Muscle of leg (tissue), 16 donors: ENCODE measurements at places on chromosomes 5 and 9. TPM values are rescaled to one million over a fixed set of nuclear protein-coding genes. Genes with fewer than 3 reads are reported as not detected.

Gene CCNI2
- polyA plus RNA-seq, result 1.1 TPM

Gene PCDHB12
- polyA plus RNA-seq, result 3.5 TPM

Gene ASTN2
- 6.8 TPM for polyA plus RNA-seq

Gene STKLD1
- polyA plus RNA-seq, result 1.9 TPM

Gene ECSCR
- polyA plus RNA-seq, result 31.0 TPM

Gene TAF11L9
- polyA plus RNA-seq, result not detected

Gene SLC35D2
- 24.8 TPM for polyA plus RNA-seq

Gene TMEM171
- polyA plus RNA-seq, result 0.80 TPM

Gene SLC27A6
- 0.64 TPM for polyA plus RNA-seq

Gene DNAI1
- polyA plus RNA-seq, result 0.25 TPM

- peaks cover 15% of the 10 kb centered on the region for H3K4me1 ChIP-seq
- H3K4me3 ChIP-seq, result no peak overlapping the region
- no peak overlapping the region for H3K27ac ChIP-seq
- peaks cover 32% of the 10 kb centered on the region for H3K27me3 ChIP-seq
- DNase-seq, result no peak
- H3K36me3 ChIP-seq, result no peaks in the 10 kb centered on the region
Observed at GRCh38 chr5:346229-346935, 24.9 kb downstream of the AHRR start.

GRCh38 chr9:90943341-90943740, 141.7 kb downstream of the SYK start:
- no peak for DNase-seq
- H3K27ac ChIP-seq, result no peak overlapping the region
- H3K27me3 ChIP-seq, result peaks cover 4% of the 10 kb centered on the region
- no peak overlapping the region for H3K4me3 ChIP-seq
- no peaks in the 10 kb centered on the region for H3K4me1 ChIP-seq

DNA sequence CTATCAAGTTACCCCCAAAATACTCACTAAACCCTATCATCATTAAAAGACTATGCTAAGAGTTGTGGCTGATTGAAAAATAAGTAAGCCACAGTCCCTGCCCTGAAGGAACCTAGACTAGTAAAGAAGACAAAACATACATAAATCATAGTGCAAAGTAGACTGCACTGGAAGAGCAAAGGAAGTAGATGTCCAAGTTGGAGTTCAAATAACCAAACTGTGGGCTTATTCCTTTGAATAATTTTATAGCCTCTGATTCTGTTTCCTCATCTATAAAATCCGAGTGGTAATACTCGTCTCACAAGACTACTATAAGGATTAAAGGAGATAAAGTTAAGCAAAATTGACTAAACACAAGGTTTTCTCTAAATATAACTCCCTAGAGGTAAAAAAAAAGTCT, 140.4 kb downstream of the TLE1 start:
- no peaks in the 10 kb centered on the region for H3K36me3 ChIP-seq
- no peak for DNase-seq
- no peaks in the 10 kb centered on the region for H3K27me3 ChIP-seq
- no peak overlapping the region for H3K27ac ChIP-seq
- H3K4me3 ChIP-seq, result no peak overlapping the region

- H3K27me3 ChIP-seq, result no peaks in the 10 kb centered on the region
- peak; percentile 55 for DNase-seq
- peaks cover 31% of the 10 kb centered on the region for H3K4me1 ChIP-seq
- no peak overlapping the region for H3K4me3 ChIP-seq
- H3K36me3 ChIP-seq, result peaks cover 18% of the 10 kb centered on the region
Observed at GRCh38 chr5:149298842-149299404, 27.3 kb downstream of the AFAP1L1 start.

DNA sequence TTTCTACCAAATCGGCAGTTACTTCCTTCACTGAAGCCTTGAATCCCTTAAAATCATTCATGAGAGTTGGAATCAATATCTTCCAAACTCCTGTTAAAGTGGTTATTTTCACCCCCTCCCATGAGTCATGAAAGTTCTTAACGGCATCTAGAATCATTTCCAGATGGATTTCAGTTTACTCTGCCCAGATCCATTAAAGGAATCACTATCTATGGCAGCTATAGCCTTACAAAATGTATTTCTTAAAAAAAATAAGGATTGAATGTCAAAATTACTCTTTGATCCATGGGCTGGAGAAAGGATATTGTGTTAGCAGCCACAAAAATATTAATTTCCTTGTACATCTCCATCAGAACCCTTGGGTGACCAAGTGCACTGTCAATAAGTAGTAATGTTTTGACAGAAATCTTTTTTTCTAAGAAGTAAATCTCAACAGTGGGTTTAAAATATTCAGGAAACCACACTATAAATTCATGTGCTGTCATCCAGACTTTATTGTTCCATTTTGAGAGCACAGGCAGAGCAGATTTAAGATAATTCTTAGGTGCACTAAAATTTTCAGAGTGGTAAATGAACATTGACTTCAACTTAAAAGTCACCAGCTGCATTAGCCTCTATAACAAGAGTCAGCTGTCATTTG, 767.7 kb downstream of the DTWD2 start:
- H3K36me3 ChIP-seq, result no peaks in the 10 kb centered on the region
- no peaks in the 10 kb centered on the region for H3K27me3 ChIP-seq
- H3K4me1 ChIP-seq, result no peaks in the 10 kb centered on the region

DNA sequence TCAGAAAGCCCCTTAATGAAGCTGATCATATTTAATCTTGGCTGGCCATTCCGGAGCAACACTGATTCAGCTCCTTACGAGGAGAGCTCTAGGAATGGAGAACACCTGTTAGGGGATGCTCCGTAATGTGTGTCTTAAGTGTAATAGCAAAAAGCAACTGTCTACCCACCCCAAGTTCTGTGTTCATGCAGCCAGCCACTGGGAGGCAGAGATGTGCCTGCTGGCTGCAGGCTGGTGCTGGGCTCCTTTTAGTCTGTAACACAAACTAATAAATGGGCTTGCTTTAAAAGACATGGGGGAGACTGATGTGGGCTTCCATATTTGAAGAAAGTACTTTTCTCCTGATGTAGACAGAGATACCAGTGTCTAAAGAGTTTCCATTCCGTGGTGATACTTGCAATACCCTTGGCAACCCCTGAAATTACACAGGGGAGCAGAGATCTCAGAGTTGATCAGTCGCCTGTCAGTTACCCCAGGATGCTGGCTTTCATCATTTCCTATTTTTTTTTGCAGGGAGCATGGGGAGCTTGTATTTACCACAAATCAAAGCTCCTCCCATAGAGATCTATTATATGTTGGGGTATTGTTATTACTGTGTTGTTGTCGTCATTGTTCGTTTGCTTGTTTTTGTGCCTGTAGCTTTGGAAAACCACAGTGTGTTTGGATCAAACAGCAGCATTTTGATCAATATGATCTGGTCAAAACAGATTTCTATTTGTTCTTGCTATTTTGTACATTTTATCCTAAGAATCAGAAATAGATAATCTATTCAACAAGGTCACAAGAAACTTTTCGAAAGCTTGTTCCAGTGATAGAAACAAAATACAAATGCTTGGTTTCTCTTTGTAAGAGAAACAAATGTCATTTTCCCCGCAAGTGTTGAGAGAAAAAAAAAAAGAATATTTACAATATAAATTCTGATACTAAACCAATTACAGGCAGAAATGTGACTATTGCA, 65.8 kb downstream of the MTX3 start:
- H3K36me3 ChIP-seq, result no peaks in the 10 kb centered on the region
- no peaks in the 10 kb centered on the region for H3K4me1 ChIP-seq
- peaks cover 2% of the 10 kb centered on the region for H3K27me3 ChIP-seq
- H3K27ac ChIP-seq, result no peak overlapping the region
- H3K4me3 ChIP-seq, result no peak overlapping the region

DNA sequence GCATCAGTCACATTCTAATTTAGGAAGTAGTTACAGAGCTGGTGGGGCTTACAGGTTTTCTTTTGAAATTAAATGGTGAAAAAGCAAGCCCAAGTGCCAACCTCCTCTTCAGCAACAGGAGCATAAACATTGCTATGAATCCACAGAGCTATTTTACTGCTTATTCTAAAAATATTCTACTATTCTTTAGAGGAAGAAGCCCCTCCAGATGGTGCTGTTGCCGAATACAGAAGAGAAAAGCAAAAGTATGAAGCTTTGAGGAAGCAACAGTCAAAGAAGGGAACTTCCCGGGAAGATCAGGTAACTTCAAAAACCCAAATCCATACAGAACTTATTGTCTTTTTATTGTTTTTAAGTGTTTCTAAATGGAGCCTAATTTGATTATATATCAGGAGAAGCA, 202.8 kb downstream of the CWC27 start:
- peaks cover 6% of the 10 kb centered on the region for H3K36me3 ChIP-seq
- no peaks in the 10 kb centered on the region for H3K4me1 ChIP-seq
- no peak overlapping the region for H3K27ac ChIP-seq
- peak; percentile 29 for DNase-seq
- H3K27me3 ChIP-seq, result no peaks in the 10 kb centered on the region

- peaks cover 81% of the 10 kb centered on the region for H3K4me1 ChIP-seq
- peaks cover 4% of the 10 kb centered on the region for H3K27me3 ChIP-seq
- peak; percentile 98 for DNase-seq
- peak overlapping the region; percentile 97 for H3K27ac ChIP-seq
- H3K36me3 ChIP-seq, result peaks cover 30% of the 10 kb centered on the region
Observed at GRCh38 chr5:177496727-177497291, 595 bp downstream of the PDLIM7 start.

DNA sequence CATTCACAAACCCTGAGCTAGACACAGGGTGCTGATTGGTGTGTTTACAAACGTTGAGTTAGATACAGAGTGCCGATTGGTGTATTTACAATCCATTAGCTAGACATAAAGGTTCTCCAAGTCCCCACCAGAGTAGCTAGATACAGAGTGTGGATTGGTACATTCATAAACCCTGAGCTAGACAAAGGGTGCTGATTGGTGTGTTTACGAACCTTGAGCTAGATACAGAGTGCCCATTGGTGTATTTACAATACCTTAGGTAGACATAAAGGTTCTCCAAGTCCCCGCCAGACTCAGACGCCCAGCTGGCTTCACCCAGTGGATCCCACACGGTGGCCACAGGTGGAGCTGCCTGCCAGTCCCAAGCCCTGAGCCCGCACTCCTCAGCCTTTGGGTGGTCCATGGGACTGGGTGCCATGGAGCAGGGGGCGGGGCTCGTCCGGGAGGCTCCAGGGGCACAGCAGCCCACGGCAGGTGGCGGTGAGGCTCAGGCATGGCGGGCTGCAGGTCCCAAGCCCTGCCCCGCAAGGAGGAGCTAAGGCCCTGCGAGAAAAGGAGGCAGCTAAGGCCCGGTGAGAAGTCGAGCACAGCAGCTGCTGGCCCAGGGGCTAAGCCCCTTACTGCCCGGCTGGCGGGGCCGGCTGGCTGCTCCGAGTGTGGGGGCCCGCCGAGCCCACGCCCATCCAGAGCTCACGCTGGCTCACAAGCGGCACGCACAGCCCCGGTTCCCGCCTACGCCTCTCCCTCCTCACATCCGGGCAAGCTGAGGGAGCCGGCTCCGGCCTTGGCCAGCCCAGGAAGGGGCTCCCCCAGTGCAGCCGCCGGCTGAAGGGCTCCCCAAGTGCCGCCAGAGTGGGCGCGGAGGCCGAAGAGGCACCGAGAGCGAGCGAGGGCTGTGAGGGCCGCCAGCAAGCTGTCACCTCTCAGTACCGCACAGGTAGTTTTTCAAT, 1039.2 kb upstream of the CDH9 start:
- no peak overlapping the region for H3K4me3 ChIP-seq
- no peaks in the 10 kb centered on the region for H3K4me1 ChIP-seq
- DNase-seq, result no peak
- H3K27ac ChIP-seq, result no peak overlapping the region

- no peaks in the 10 kb centered on the region for H3K27me3 ChIP-seq
- H3K27ac ChIP-seq, result no peak overlapping the region
- no peak overlapping the region for H3K4me3 ChIP-seq
- no peaks in the 10 kb centered on the region for H3K4me1 ChIP-seq
- no peaks in the 10 kb centered on the region for H3K36me3 ChIP-seq
Observed at GRCh38 chr9:84397151-84397728, 56.7 kb upstream of the SLC28A3 start.

GRCh38 chr9:134605351-134605965, 36.1 kb upstream of the COL5A1 start:
- DNase-seq, result no peak
- H3K27me3 ChIP-seq, result peaks cover 2% of the 10 kb centered on the region
- H3K4me3 ChIP-seq, result no peak overlapping the region
- peak overlapping the region; percentile 7 for H3K27ac ChIP-seq
- H3K36me3 ChIP-seq, result no peaks in the 10 kb centered on the region

DNA sequence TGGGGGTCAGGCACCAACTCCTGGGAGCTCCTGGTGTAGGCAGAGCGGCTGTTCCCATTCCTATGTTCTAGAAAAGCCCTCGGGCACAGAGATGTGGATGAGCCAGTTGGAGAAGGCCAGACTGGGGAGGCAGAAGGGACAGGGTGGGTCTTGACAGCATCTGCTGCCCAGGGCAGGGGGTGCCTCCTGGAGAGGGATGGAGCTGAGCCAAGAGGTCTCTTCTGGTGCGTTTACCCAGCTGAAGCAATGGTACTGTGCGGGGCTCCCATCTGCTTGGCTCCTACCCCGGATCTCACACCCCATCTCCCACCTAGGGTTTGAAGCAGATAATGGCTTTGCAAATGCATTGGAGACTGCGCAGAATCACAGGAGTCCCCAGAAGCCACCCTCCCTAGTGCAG, 41.3 kb downstream of the SHB start:
- H3K4me1 ChIP-seq, result peaks cover 65% of the 10 kb centered on the region
- H3K27me3 ChIP-seq, result no peaks in the 10 kb centered on the region
- no peak overlapping the region for H3K27ac ChIP-seq
- no peak overlapping the region for H3K4me3 ChIP-seq
- no peak for DNase-seq

DNA sequence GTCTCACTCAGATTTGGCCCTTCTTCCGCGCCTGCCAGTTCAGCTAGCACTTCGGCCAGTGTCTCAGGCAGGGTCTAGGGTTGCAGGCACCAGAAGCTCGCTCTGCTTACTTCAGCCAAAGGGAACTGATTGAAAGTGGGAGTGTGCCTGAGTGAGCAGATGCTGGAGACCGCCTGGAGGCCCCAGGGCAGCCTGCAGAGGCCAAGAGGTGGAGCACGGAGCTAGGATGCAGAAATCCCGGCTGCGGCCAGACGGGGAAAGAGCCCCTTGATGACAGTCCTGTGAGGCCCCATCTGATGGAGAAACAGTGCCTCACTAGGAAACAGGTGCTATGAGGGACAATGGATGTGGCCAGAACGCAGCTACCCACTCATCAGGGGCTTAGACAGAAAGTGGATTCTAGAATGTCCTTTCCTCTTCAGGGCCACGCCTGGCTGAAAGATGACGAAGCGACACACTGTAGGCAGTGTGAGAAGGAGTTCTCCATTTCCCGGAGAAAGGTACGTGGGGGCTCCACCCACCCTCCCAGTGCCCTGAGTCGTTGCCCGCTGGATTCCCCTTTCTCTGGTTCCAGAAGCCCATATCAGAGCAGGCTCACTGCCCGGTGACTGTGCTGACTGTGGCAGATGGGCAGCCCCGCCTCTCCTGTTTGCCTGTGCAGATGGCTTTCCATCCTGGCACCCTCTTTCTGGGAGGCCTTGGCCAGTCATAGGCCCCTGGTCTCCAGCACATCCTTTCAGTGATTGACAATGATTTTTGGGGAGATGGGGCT, 16.1 kb downstream of the HNRNPH1 start:
- peaks cover 83% of the 10 kb centered on the region for H3K36me3 ChIP-seq
- H3K4me3 ChIP-seq, result no peak overlapping the region
- peak overlapping the region; percentile 43 for H3K27ac ChIP-seq
- H3K4me1 ChIP-seq, result peaks cover 45% of the 10 kb centered on the region
- peak; percentile 45 for DNase-seq
- H3K27me3 ChIP-seq, result no peaks in the 10 kb centered on the region

GRCh38 chr9:82134010-82134409, 145.4 kb downstream of the SPATA31D1 start:
- H3K27me3 ChIP-seq, result no peaks in the 10 kb centered on the region
- no peak for DNase-seq
- no peaks in the 10 kb centered on the region for H3K4me1 ChIP-seq
- H3K27ac ChIP-seq, result no peak overlapping the region
- H3K4me3 ChIP-seq, result no peak overlapping the region

GRCh38 chr5:146541958-146542849, 26.2 kb upstream of the GPR151 start:
- H3K4me3 ChIP-seq, result no peak overlapping the region
- peaks cover 2% of the 10 kb centered on the region for H3K27me3 ChIP-seq
- H3K4me1 ChIP-seq, result no peaks in the 10 kb centered on the region
- H3K36me3 ChIP-seq, result no peaks in the 10 kb centered on the region
- no peak overlapping the region for H3K27ac ChIP-seq
- peak; percentile 49 for DNase-seq
